IMR-90 (cell line): ENCODE measurements at places on chromosomes 2 and 18. TPM values are rescaled to one million over a fixed set of nuclear protein-coding genes. Genes with fewer than 3 reads are reported as not detected.

Gene TNS1
- 41.9 and 45.2 TPM in 2 replicates for total RNA-seq

Gene INPP5D
- under 0.01 and 0.18 TPM in 2 replicates for total RNA-seq

Gene ITSN2
- 17.2 and 23.3 TPM in 2 replicates for total RNA-seq

Gene BUB1
- 43.4 and 45.8 TPM in 2 replicates for total RNA-seq

Gene CHAC2
- 3.9 and 6.9 TPM in 2 replicates for total RNA-seq

Gene REG3A
- total RNA-seq = not detected in 2 replicates

Gene XDH
- 0.83 and 1.1 TPM in 2 replicates for total RNA-seq

Gene GCA
- 3.6 and 9.7 TPM in 2 replicates for total RNA-seq

Gene CXCR1
- not detected in 2 replicates for total RNA-seq

Gene PPM1G
- total RNA-seq = 95.9 and 99.2 TPM in 2 replicates

Gene PAIP2B
- total RNA-seq = 0.18 and 0.28 TPM in 2 replicates

Gene SDC1
- 22.0 and 23.6 TPM in 2 replicates for total RNA-seq
